Activated CD4-positive, alpha-beta memory T cell treated with anti-CD3 and anti-CD28 coated beads for 36 hours (primary cell): ENCODE measurements at places on chromosomes 11 and 22.

DNA sequence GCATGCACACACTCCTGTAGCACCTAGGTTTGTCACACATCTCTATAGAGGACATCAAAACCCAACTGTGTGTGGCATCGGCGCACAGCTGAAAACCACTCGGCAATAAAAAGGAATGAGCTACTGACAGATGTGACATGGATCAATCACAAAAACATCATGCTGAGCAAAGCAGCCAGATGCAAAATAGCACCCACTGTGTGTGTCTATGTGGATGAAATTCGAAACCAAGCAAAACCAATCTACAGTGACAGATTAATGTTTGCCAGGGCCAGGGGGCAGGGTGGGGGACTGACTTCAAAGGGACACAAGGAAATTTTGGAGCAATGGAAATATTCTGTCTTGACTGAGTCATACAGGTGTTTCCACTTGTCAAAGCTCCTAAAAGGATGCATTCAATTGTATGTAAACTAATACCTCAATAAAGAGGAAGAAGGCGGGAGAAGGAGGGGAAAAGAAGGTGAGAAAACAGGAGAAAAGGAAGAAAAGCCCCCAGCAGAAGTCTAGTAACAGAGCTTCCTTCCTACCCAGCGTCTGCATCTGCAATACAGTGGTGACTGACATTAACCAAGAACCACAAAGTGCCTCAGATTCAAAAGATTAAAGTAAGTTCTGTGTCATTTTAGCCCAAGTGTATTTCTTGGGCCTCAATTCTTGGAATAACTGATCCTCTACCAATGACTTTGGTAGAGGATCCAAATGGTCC lies 49.8 kb downstream of the PACSIN2 start:
- peaks cover 4% of the 10 kb centered on the region for H3K36me3 ChIP-seq
- H3K27me3 ChIP-seq: no peaks in the 10 kb centered on the region
- H3K27ac ChIP-seq: peak overlapping the region; percentile 77
- peaks cover 51% of the 10 kb centered on the region for H3K4me1 ChIP-seq
- DNase-seq: peak; percentile 55
- no peak overlapping the region for H3K4me3 ChIP-seq

DNA sequence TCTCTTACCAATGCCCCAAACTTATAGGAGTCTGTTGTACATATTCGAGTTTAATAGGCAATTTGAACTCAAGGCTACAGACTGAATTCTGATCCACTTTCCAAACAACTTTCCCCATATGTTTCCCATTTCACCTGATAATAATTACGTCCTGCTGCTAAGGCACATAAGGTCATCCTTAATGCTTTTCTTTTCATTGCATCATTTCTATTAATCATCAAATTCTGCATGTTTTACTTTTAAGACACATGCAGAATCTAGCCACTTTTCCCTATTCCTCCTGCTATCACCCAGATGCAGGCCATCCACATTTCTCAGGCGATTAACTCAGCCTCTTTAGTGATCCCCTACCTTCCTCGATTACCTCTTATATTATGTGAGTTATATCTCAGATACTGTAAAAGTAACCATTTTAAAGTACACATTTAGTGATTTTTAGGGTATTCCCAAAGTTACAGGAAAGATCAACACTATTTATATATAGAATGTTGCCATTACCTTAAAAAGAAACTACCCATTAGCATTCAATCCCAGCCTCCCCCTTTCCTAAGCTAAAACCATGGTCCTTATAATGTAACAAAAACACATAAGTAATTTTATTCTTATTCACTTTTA lies 14.9 kb downstream of the XKR3 start:
- no peak overlapping the region for H3K27ac ChIP-seq
- no peaks in the 10 kb centered on the region for H3K36me3 ChIP-seq
- DNase-seq: no peak
- peaks cover 1% of the 10 kb centered on the region for H3K27me3 ChIP-seq

- H3K4me1 ChIP-seq: peaks cover 30% of the 10 kb centered on the region
- H3K4me3 ChIP-seq: no peak overlapping the region
- no peaks in the 10 kb centered on the region for H3K36me3 ChIP-seq
- no peaks in the 10 kb centered on the region for H3K27me3 ChIP-seq
- H3K27ac ChIP-seq: no peak overlapping the region
- no peak for DNase-seq
Measured at GRCh38 chr11:64888729-64889511, 10.5 kb upstream of the EHD1 start.

DNA sequence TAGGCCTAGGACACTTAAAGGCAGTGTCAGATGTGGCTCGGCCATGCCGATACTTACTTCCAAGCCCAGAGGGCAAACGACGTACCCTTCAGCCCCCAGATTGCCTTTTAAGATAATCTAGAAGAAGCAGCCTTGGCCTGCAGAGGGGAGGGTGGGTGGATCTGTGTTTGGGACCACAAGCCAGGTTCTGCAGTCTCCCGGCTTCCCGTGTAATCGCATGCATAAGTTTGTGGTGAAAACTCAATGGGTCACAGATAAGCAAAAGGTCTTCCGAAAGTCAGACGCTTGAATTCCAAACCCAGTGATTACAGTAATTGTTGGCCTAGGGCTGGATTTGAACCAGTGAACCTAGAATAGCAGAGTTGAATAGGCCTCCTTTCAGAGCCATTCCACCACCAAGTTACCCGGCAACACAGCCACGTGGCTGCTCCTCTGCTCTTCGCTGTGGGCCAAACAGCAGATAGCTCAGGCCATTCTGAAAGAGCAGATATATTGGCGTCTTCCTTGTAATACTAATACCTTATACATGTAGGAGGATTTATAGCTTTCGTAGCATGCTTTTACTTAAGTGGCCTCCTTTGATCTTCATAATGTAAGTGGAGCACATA lies 170.8 kb upstream of the CADM1 start:
- H3K27me3 ChIP-seq: peaks cover 4% of the 10 kb centered on the region
- H3K4me1 ChIP-seq: no peaks in the 10 kb centered on the region
- H3K27ac ChIP-seq: no peak overlapping the region
- H3K4me3 ChIP-seq: no peak overlapping the region
- H3K36me3 ChIP-seq: no peaks in the 10 kb centered on the region

- H3K4me1 ChIP-seq: peaks cover 17% of the 10 kb centered on the region
- H3K27me3 ChIP-seq: peaks cover 65% of the 10 kb centered on the region
- H3K27ac ChIP-seq: no peak overlapping the region
- H3K4me3 ChIP-seq: no peak overlapping the region
Measured at GRCh38 chr11:125167954-125168835, 3.6 kb downstream of the PKNOX2 start.

DNA sequence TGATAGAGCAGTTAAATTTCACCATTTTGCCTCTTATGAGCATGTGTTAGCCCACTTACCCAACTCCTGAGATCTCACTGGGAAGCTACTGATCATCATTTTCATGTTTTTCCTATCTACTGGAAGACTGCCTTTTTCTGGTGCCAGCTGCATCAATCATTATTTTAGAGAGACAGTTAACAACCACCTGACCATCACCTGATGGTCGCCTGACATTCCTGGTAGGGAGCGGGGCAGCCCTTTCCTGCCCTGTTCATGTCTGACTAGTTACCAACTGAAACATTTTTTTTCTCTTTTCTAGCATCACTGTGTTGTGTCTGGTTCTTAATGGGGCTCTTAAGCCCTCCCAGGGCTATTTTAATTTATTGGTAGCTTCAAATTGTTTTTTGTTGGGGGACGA lies 20.2 kb upstream of the PATL1 start:
- H3K36me3 ChIP-seq: peaks cover 9% of the 10 kb centered on the region
- no peak overlapping the region for H3K4me3 ChIP-seq
- H3K27ac ChIP-seq: no peak overlapping the region

- no peaks in the 10 kb centered on the region for H3K36me3 ChIP-seq
- no peak overlapping the region for H3K27ac ChIP-seq
- H3K27me3 ChIP-seq: no peaks in the 10 kb centered on the region
- H3K4me3 ChIP-seq: no peak overlapping the region
Measured at GRCh38 chr11:134346976-134347350, 15.2 kb downstream of the GLB1L2 start.

DNA sequence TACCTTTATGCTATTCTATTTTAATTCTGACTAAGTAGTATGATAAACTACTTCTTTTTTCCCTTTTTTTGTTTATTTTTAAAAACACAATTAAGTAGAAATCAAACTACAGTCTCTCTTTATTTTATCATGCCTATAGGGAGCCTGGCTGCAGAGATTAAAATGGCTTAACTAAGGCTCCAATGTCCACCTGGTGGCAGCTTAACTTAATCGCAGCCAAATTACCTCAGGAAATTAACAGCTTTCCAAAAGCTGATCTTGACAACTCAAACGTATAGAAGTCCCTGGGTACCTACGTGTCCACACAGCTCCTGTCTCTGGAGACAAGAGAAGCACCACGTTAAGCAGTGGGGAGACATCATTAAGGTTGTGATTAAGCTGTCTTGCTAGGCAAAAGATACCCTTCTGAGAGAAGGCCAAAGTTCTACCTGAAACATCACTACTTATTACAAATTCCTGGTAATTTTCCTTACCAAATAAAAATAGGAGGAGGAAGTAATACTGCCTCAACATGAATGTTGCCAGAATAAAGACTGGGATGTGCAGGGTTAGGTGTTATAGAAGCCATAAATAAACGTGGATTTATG lies 63.2 kb upstream of the SNX19 start:
- no peaks in the 10 kb centered on the region for H3K4me1 ChIP-seq
- DNase-seq: no peak
- H3K36me3 ChIP-seq: peaks cover 3% of the 10 kb centered on the region
- no peak overlapping the region for H3K27ac ChIP-seq

- no peaks in the 10 kb centered on the region for H3K27me3 ChIP-seq
- DNase-seq: no peak
- no peak overlapping the region for H3K4me3 ChIP-seq
- peaks cover 23% of the 10 kb centered on the region for H3K4me1 ChIP-seq
- no peak overlapping the region for H3K27ac ChIP-seq
Measured at GRCh38 chr11:2530131-2530854, 85.5 kb downstream of the KCNQ1 start.

DNA sequence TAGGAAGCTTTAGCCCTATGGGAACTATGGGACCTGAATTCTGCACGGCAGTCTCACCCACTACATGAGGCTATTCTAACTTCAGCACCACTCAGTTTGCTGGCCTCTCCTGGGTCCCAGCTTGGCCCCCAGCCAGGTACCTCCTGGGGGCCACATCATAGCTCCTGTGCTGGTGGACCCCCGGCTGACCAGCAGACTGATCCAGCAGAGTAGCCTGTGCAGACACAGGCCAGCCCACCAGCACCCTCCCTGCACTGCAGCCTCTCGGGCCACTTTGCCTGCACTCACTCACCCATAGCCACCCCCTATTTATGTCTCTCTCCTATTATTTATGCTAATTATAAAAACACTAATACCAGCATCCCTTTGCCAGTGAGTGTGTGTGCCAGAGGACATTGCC lies 1.2 kb upstream of the OR10AG1 start:
- no peak overlapping the region for H3K27ac ChIP-seq
- H3K36me3 ChIP-seq: no peaks in the 10 kb centered on the region
- no peak for DNase-seq
- H3K4me1 ChIP-seq: no peaks in the 10 kb centered on the region
- H3K4me3 ChIP-seq: no peak overlapping the region

DNA sequence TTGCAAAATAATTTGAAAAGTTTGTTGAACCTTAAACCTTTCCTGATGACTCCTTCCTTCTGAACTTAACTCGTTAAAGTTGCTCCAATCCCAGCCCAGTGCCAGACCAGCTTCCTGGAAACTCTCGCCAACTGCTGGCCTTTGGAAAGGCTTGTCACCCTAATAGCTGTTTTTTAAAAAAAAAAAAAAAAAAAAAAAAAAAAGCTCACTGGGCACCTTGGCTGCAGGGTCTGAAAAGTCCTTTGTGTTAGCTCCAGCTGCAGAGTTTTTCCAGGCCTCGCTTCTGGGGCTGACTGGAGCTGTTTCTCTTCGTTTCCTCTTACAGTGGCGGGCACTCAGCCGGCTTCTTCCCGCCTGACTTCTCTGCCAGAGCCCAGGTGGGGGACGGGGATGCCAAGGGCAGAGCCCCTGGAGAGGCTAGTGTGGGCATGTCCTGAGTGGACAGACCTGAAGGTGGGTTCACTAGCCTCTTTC lies 25.1 kb downstream of the KCNQ1OT1 start:
- H3K27me3 ChIP-seq: no peaks in the 10 kb centered on the region
- no peak overlapping the region for H3K27ac ChIP-seq
- H3K4me3 ChIP-seq: no peak overlapping the region
- no peaks in the 10 kb centered on the region for H3K36me3 ChIP-seq
- peak; percentile 2 for DNase-seq

GRCh38 chr22:44037519-44038375 lies 13.6 kb downstream of the PARVB start:
- no peak overlapping the region for H3K27ac ChIP-seq
- peaks cover 10% of the 10 kb centered on the region for H3K4me1 ChIP-seq
- no peak for DNase-seq
- H3K4me3 ChIP-seq: no peak overlapping the region

- H3K27ac ChIP-seq: peak overlapping the region; percentile 61
- H3K36me3 ChIP-seq: peaks cover 21% of the 10 kb centered on the region
- no peaks in the 10 kb centered on the region for H3K27me3 ChIP-seq
Measured at GRCh38 chr11:35235936-35236666, 97.1 kb downstream of the CD44 start.

- H3K4me1 ChIP-seq: no peaks in the 10 kb centered on the region
- DNase-seq: no peak
- no peaks in the 10 kb centered on the region for H3K27me3 ChIP-seq
- no peak overlapping the region for H3K27ac ChIP-seq
- no peak overlapping the region for H3K4me3 ChIP-seq
- H3K36me3 ChIP-seq: no peaks in the 10 kb centered on the region
Measured at GRCh38 chr22:46422896-46423295, 87.4 kb downstream of the TRMU start.

- peaks cover 15% of the 10 kb centered on the region for H3K36me3 ChIP-seq
- no peak overlapping the region for H3K27ac ChIP-seq
- peaks cover 20% of the 10 kb centered on the region for H3K4me1 ChIP-seq
- peaks cover 13% of the 10 kb centered on the region for H3K27me3 ChIP-seq
- no peak for DNase-seq
- no peak overlapping the region for H3K4me3 ChIP-seq
Measured at GRCh38 chr11:823441-824291, 4.1 kb upstream of the CRACR2B start.

GRCh38 chr11:130513132-130513531 lies 64.7 kb downstream of the ADAMTS15 start:
- H3K4me1 ChIP-seq: no peaks in the 10 kb centered on the region
- peaks cover 6% of the 10 kb centered on the region for H3K27me3 ChIP-seq
- no peaks in the 10 kb centered on the region for H3K36me3 ChIP-seq
- H3K27ac ChIP-seq: no peak overlapping the region
- no peak for DNase-seq
- H3K4me3 ChIP-seq: no peak overlapping the region

- peak within 1 kb of the TSS; percentile 100 for H3K27ac ChIP-seq
- peaks cover 27% of the 10 kb centered on the region for H3K4me1 ChIP-seq
- peaks cover 46% of the 10 kb centered on the region for H3K36me3 ChIP-seq
- peak within 1 kb of the TSS; percentile 100 for H3K4me3 ChIP-seq
- DNase-seq: no peak
Measured at GRCh38 chr11:83156996-83157593, at the start of gene PCF11. Gene PCF11 (plus strand): TSS chr11:83157131. CDS start chr11:83157440, 309 bp downstream.
